Activated effector memory CD4-positive, alpha-beta T cell treated with anti-CD3 and anti-CD28 coated beads, Interleukin-2, amount 50 U/mL, for 16 hours (primary cell): ENCODE measurements at places on chromosomes 6 and 20.

DNA sequence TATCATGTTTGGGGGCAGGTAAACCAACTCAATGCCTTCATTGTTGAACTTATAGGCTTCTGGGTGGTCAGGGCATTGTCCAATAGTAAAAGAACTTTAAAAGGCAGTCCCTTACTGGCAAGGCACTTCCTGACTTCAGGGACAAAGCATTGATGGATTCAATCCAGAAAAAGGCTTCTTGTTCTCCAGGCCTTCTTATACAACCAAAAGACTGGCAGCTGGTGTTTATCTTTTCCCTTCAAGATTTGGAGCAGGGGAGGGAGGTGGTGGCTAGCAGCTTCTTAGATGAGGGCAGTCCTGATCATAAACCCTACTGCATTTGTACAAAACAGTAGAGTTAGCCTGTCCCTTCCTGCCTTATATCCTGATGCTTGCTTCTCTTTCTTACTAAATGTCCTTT is 57.5 kb downstream of the NCOA3 start:
- no peak for DNase-seq

GRCh38 chr6:6659600-6660327 is 71.2 kb downstream of the LY86 start:
- DNase-seq, result no peak

GRCh38 chr6:152671171-152671570 is 26.5 kb upstream of the MYCT1 start:
- DNase-seq, result no peak

GRCh38 chr6:63799813-63800212 is 164.2 kb downstream of the PHF3 start:
- no peak for DNase-seq

DNA sequence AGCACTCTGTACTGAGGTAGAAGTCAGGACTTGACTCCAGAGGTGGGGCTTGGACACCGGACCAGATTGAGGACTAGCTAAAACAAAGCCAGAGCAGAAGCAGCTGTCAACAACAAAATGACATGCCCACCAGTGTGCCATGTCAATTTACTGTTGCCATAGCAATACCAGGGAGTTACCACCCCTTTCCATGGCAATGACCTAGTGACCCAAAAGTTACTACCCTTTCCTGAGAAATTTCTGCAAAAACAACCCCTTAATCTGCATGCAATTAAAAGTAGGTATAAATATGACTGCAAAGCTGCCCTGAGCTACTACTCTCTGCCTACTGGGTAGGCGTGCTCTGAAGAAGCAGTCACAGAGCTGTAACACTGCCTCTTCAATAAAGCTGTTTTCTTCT is 21.0 kb downstream of the MAP3K5 start:
- no peak for DNase-seq

DNA sequence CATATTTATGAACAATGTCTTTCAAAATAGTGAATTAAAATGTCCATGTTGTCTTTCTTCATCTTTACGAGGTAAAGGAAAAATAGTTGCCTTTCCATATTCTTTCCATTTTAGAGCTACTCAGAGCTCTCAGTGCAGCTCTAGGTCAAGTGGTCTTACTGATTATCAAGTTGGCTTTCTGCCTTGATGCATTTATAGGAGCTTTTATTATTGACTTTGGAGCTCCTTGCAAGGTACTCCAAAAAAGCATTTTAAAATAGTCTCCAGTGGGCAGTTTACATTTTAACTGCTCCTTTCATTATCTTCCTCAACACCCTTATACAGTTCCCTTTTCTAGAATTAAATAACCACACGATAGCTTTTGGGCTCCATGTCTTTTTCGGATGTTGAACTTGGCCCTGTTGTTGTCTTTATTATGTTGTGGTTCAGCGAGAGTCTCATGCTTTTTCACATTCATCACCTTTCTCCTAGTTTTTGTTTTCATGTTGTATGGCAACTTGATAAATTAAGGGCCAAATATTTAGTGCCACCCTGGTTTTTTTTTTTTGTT is 122.9 kb downstream of the CLIC5 start:
- DNase-seq, result no peak
